ENCODE measurements at places on chromosomes 4 and X.

GRCh38 chr4:16079046-16079445 is 4.8 kb downstream of the PROM1 start:
- no peak for DNase-seq

DNA sequence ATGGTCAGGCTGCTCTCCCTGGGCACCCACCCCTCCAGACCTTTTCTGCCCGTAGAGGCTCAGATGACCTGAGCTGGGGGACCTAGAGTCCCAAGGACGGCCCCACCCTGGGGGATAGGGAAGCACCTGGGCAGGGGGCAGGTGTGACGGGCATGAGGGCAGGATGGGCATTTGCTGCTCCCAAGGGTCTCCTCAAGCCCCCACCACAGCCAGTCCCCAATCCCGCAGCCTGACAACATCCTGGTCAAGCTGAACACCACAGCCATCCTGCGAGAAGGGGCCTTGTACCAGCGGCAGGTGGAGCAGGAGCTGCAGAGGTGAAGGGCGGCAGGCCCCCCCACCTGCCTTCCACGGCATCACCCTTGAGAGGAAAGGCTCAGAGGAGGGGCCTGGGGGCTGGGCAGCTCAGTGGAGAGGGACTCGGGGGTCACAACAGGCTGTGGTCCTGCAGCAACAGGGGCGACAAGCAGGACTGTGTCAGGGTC is 17.8 kb upstream of the RNF4 start:
- DNase-seq = no peak

DNA sequence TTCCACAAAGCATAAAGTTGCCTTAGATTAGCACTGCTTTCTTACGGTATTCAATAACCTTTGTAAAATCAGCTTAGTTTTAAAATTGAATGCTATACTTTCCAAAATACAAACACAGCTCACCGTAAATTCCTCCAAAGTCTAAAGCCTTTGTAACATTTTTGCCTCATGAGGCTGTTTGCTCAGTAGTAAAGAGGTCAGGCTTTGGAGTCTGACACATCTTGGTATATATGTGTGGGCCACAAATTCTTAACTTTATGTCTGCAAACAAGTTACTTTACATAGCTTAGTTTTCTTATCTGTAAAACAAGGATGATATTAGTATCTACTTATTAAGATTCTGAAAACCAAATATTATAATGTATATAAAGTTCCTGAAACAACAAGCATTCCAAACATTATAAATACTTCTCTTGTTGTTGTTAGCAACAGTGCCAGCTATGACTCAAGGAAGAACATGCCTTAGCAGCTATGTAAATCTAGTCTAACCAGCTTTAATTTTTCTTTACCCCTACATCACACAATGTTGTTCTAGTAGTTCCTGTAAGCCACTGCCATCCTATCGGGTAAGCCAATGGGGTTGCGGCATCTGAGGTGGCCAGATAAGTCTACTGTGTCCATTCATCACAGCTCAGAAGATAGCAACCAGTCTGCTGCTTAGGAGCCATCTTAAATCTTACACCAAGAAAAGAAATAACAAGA is 709.0 kb downstream of the KLHL13 start:
- DNase-seq = no peak

DNA sequence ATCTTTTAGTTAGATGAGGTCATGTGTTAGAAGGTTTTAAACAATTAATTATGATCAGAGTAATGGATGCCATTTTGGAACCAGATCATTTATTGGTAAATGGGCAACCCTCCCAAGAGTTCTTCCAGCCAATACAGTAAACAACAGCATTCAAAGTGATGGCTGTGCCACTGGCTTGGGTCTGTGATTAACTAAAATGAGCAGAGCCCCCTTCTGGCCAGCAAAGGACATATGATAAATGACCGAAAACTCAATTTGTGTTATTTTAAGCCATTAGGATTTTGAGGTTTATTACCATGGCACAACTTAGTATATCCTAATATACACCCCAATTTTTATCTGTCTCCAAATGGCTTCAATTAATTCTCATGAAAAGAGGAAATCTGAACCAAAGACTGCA is 90.8 kb upstream of the NPFFR2 start:
- DNase-seq = no peak

DNA sequence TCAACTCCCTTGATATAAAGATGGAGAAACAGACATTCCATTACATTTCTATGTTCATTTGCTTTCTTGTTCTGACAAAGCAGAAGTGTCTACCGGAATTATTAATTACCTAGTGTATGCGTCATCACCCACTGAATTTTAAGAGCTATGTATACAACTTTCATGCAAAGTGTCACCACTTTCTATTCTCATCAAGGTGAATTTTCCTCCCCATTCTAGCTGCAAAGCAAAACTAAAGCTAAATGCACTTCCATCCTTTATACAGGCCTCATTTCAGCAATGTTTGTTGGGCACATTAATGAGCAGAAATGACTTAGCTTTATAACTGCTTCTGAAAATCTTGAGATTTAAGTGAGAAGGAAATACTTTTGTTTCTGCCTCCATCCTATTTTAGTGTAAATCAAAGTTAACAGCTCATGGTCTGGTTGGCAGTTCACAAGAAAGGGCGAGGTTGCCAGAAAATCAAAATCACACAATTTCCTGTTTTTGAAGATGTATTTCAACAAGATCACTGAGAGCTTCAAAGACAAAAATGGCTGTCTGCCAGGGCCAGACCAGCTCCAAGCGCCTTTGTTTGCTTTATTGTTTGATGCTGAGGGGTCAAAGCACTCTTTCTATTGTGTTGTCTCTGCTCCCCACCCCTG is 7.2 kb upstream of the FAM9C start:
- DNase-seq = no peak

- no peak for DNase-seq
These were observed 27.2 kb downstream of the PALLD start for GRCh38 chr4:168524006-168524405.

DNA sequence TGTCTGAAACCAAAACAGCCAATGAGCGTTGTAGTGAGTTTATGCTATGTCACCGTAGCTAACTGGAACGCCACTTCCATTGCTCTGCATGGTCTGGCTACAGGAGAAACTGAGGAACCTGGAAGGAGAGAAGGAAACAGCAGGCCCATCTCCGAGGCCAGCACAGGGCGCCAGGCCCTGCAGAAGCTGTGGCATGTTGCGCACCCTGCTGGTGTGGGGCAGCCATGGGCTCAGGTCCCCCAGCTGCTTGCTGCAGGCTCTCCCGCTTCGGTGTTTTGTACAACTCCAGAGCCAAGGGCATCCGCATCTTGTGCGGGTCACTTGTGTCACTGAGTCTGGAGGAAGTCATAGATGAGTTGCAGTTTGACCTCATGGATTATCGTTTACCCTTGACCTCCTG is 89.2 kb downstream of the AFAP1 start:
- no peak for DNase-seq

DNA sequence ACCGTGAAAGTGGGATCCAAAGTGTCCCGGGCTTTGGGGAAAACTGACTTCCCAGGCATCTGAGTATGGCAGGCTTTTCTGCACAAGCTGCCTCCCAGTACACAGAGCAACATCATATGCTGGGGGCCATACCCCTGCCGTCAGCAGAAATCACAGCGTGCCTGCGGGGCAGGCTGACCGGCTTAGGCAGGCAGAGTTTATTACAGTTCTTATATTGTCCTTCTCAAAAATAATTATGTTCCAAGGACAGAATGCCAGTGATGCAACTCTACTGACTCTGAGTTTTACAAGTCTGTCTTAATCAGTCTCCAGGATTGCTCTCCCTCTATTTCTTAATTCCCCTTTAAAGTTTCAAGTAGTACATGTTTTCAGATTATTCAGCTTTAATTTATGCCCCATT is 37.0 kb downstream of the IL21 start:
- no peak for DNase-seq

GRCh38 chrX:130848763-130849162 is 54.2 kb downstream of the ENOX2 start:
- DNase-seq = no peak

DNA sequence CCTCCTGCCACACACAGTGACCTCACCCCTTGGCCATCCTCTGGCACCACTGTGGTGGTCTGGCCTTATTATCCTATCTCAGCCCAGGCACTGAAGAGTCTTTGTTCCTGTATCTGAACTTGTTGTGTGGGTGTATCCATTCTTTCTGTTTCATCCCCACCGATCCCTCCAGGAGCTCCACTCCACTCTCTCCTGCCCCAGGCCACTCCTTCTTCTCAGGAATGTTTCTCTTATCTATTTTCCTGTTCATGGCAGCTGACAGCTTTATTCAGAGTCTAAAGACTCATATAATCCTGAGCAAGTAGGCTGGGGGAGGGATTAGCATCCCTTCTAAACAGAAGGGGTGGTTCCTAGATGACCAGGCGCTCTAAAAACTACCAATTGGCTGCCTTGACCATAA is 150.0 kb downstream of the ANAPC10 start:
- DNase-seq = no peak

GRCh38 chr4:153909672-153910071 is 120.8 kb upstream of the SFRP2 start:
- no peak for DNase-seq

- DNase-seq = no peak
These were observed 711.2 kb downstream of the ADGRL3 start for GRCh38 chr4:61911313-61911756.

DNA sequence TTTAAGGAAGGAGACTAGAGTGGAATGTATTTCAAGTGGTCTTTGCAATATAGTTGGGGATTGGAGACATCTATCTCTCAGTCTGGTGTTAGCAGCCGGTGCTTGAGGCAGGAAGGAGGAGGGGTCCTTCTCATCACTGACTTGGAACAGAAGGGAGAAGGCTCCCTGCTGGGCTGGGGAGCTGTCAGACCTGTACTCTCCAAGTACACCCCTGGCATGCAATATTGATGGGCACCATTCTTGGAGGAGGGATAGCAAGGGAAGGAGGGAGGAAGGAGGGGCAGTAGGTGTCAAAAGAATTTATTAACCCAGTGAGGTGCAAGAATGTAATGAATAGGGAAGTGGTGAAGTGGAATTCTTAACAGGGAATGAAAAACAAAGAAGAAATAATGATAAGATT is 338.8 kb downstream of the UNC5C start:
- no peak for DNase-seq

DNA sequence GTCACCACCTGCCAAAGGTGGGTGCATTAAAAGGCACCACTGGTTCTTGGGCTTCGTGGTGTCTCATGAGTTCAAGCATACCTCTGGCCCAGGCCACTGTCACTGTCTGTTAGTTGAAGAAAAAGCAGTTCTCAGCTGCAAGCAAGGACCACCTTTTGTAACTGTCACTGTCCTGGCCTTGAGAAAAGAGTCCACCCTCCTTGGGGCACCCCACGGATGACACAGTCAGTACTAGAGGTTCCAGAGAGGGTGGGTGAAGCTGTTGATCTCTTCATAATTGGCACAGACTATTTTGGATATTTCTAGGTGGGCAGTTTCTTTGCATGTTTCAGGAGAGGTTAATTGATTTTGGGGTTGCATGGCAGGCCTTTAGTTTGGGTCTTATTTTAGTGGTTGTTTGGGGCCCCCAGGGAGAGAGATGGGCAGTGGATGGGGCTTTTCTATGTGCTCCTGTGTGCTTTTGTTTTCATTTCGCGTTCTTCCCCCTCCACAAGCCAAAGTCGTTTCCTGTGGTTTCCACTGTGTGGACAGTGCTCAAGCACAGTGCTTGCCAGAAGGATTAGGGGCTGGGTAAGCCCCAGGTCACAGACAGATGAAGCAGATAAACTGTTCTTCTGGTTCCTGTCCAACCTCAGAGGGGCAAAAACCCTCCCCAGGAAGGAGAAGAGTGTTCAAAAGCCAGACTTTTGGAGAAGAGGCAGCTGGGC is 156.2 kb upstream of the PPP1R2C start:
- DNase-seq = no peak

DNA sequence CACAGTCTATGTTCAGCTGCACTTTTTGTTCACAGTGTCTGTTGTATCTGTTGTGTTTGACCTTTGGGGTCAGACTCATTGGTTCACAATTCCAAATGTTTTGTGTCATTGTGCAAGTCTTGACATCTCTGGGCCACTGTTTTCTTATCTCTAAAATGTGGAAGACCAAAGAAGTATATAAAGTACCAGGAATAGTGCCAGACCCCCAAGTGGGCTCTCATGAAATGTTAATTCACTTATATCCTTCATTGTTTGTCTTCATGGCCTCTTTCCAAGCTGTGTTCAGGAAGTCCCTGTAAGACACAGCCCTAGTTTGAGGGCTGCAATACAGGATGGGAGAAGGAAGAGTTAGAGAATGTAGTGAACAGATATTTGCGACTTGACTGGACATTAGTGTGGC is 468.3 kb upstream of the BOD1L1 start:
- no peak for DNase-seq

GRCh38 chrX:53288189-53288588 is 6.8 kb upstream of the IQSEC2 start:
- no peak for DNase-seq

DNA sequence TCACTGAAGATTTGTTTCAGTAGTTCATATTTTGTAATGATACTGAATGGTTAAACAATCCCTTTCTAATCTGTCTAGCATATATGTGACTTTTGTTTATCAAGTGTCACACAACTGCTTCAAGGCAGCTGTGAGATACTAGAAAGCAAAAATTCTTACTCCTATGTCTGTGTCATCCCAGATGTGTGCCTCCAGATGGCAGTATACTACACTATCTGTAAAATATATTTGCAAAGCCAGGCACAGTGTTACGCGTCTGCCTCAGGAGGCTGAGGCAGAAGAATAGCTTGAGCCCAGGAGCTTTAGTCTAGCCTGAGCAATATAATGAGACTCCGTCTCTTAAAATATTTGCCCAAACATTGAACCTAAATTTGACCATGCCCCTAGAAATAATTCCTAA is 4.0 kb downstream of the NUDT10 start:
- no peak for DNase-seq

- DNase-seq = no peak
These were observed 637.8 kb downstream of the RAB28 start for GRCh38 chr4:12846368-12846767.

GRCh38 chrX:152343306-152343705 is 107.8 kb downstream of the GABRA3 start:
- DNase-seq = no peak

- DNase-seq = no peak
These were observed 76.2 kb upstream of the CHRDL1 start for GRCh38 chrX:110871839-110872238.

GRCh38 chr4:180304321-180304720 is 1938.9 kb upstream of the TENM3 start:
- DNase-seq = no peak

GRCh38 chrX:42616981-42617380 is 161.0 kb downstream of the PPP1R2C start:
- DNase-seq = no peak

GRCh38 chrX:151702741-151703340 is 7.6 kb downstream of the PRRG3 start:
- no peak for DNase-seq

Measured in stimulated activated effector memory CD8-positive, alpha-beta T cell treated with anti-CD3 and anti-CD28 coated beads, Interleukin-12 subunit alpha, Interleukin-12 subunit beta, amount 100 ng/mL, for 72 hours (primary cell).